Stimulated activated CD8-positive, alpha-beta memory T cell treated with anti-CD3 and anti-CD28 coated beads, Interleukin-4, amount 100 ng/mL, for 1 hour (primary cell): ENCODE measurements at places on chromosomes 7 and 10.

- no peak for DNase-seq
Measured at GRCh38 chr7:28784171-28784902, 173.8 kb downstream of the TRIL start.

DNA sequence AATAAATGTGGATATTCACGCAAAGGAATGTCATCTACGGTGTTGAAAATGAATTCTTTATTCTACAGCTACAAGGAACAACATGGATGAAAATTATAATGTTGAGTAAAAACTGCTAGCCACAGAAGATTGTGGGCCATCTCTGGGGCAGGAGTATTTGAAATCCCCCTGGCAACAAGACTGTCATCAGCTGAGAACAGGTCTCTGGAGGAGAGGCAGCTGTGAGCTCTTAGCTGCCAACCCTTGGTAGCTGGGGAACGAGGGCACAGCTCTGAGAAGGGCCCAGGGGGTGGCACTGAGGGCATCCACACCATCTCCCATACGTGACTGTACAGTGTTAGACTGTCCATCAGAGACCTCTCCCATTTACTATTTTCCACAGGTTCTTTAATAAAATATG, 340.1 kb upstream of the MGMT start:
- no peak for DNase-seq

GRCh38 chr10:128915630-128916029, 551.4 kb upstream of the MGMT start:
- DNase-seq: no peak

DNA sequence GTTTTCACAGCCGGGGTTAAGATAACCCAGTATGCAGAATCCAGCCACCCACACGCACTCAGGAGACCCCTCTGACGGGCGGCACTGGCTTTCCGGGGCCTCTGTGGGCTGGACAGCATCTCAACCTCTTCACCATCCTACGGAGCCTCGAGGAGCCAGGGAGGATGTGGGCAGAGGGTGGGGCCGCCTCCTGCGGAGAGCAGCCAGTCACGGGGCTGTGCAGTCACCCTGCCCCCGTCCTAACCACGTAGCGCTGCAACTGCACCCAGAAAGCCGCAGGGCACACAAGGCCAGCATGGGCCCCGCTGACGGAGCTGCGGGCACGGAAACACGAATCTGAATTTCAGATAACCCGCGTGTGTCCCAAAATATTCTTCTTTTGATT, 270.3 kb downstream of the ELFN1 start:
- peak; percentile 78 for DNase-seq

GRCh38 chr7:27204851-27205322, 5.0 kb upstream of the HOXA13 start:
- no peak for DNase-seq

DNA sequence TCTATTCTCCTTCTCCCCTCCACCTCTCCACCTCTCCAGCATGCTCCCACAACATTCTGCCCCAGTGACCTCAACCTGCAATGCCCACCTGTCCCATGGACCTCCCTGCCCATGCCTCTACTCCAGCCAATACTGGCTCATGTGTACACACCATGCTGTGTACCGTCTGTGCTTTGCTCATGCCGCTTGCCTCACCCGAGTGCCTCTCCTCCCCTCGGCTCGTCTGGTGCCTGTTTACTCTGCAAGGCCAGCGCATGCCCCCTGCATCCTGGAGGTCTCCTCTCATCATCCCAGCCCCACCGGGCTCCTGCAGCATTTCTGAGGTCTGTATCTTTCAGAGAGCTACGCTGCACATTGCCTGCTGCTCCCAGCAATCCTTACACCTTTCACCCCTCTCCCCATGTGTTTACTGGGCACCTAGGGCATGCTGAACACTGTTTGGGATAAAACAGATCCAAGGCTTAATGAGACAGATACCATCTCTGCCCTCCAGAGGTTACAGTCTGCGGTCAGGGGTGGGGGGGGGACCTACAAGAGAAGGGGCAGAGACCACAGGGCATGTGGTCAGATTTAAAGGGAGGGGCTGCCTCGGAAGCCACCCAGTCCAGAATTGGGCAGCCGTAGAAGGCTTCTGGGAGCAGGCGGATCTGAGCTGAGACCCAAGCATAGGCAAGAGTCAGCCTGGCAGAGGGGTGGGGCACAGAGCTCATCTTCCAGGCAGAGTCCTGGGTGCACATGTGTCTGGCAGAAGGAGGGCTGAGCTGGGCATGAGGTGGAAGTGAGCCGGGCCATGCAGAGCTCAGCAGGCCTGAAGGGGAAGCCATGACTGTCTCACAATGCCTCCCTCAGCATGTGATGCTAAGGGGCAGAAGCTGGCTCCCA, 29.6 kb upstream of the PSAP start:
- no peak for DNase-seq

DNA sequence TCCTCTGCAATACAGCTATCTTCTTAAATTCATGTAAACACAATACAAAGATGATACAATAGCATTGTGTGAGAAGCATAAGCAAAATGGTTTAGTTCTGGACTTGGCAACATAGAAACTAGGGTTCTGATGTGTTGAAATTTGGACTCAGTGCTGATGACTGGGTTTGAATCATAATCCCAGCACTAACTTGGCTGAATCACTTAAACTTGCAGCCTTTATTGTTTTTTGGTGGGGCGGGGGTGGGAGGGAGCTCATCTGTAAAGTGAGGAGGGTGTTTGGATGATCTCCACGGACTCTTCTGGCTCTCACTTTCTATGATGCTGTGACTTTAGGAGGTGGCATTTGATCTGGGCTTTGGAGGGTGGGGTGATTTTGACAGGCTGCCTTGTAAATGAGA, 158.2 kb downstream of the WNT2 start:
- no peak for DNase-seq

- DNase-seq: no peak
Measured at GRCh38 chr10:14751921-14752320, 22.8 kb downstream of the FAM107B start.

DNA sequence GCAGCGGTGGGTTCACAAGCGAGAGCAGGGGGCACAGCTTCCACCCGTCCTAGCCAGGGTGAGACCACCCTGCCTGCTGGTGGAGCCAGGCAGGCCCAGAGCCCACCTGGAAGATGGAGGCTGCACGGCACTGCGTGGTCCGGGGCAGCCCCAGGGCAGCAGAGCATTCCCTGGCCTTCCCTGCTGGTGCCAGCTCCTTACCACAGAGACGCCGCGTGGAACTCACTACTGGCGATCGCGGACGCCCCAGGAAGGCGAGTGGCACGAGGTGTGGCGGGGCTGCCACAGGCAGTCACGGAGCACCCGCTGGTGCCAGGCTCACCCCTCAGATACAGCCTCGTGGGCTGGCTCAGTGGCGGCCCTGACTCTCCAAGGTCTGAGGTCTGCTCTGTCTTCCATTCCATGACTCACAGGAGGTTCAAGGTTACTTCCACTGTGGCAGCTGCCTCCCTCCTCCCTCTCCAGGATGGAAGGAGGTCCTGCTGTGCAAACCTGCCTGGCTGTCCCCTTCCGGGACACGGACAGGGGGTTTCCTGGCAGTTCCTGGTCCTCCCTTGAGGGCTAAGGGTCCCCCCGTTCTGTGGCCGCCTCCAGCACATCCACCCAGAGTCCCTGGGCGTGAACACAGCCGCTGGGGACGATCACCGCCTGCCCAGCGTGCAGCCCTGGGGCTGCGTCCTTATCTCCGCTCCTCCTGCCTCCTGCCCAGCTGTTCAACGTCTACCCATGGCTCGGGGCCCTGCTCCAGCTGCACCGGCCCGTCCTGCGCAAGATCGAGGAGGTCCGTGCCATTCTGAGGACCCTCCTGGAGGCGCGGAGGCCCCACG, 3.1 kb downstream of the CYP2W1 start:
- no peak for DNase-seq

DNA sequence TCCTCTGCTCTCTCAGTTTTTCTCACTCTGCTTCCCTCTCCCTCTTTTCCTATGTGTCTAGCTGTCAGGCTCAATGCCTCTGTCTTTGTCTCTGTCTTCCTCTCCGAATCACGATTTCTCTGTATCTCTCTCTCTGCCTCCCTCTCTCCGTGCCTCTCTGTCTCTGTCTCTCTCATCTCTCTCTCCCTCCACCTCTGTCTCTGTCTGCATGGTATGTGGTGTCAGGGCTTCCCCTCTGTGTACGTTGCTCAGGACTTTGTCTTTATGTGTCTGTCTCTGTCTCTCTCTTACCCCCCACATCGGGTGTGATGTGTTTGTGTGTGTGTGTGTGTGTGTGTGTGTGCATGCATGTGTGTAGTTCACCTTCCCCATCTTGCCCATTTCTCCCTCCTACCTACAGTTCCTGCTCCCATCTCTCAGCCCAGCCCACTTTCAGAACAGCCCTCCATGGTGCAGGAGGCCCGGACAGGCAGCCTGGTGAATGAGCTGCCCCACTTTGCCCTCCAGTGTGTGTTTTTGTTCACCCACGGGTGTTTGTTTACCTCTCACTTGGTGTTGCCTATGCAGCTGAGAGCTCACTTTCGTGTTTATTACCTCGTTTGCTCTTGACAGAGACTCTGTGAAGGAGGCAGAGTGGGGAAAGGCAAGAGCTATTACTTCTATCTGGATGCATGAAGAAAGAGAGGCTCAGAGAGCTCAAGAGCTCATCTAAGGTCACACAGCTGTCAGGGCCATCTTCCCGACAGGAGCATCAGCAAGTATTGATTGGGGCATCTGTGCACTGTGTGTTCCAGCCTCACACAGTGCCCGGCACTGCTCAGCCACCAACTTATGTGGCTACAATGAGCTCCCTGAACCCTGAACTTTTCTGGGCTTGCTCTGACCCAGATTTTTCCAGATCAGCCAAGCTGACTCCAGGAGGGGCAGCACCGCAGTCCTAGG, 163.5 kb upstream of the ZMIZ1 start:
- no peak for DNase-seq

DNA sequence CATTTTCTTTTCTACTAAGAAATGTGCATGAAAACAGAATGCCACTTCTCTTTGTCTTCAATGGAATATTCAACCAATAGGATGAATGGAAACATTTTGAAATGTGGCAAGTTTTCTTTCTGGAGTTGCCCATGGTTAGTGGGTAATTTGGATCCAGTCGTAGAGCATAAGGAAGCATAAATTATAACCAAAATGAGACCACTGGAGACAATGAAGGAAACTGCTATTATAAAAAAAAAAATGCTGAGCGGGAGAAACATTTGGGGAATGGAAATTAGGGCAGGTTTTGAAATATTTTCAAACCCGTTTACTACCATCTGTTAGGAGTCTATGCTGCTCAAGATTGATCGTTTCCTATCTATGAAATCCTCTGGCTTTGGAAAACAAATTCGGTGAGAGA, 182.9 kb upstream of the PRKCQ start:
- no peak for DNase-seq

DNA sequence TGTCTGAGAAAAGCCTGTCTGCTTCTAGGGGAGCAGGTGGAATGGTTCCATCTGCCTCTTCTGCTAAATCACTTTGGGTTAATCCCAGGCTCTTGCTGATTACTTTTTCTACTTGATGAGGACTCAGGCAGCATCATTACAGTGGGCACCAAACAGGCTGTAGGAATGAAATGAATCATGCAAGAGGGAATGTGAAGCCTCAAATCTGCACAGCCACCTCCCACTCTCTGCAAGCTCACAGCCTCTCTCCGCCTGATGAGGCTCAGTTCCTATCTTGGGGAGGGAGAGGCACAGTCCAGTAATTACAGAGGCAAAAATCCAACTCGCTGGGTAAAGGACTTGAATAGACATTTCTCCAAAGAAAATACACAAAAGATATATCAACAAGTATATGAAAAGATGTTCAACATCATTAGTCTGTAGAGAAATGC, 34.0 kb downstream of the HSPA12A start:
- no peak for DNase-seq

- no peak for DNase-seq
Measured at GRCh38 chr7:11343818-11344413, 370.2 kb downstream of the PHF14 start.

- no peak for DNase-seq
Measured at GRCh38 chr7:73822319-73823173, 8.2 kb upstream of the CLDN4 start.

- DNase-seq: no peak
Measured at GRCh38 chr10:70378122-70378521, 4.3 kb downstream of the LRRC20 start.

DNA sequence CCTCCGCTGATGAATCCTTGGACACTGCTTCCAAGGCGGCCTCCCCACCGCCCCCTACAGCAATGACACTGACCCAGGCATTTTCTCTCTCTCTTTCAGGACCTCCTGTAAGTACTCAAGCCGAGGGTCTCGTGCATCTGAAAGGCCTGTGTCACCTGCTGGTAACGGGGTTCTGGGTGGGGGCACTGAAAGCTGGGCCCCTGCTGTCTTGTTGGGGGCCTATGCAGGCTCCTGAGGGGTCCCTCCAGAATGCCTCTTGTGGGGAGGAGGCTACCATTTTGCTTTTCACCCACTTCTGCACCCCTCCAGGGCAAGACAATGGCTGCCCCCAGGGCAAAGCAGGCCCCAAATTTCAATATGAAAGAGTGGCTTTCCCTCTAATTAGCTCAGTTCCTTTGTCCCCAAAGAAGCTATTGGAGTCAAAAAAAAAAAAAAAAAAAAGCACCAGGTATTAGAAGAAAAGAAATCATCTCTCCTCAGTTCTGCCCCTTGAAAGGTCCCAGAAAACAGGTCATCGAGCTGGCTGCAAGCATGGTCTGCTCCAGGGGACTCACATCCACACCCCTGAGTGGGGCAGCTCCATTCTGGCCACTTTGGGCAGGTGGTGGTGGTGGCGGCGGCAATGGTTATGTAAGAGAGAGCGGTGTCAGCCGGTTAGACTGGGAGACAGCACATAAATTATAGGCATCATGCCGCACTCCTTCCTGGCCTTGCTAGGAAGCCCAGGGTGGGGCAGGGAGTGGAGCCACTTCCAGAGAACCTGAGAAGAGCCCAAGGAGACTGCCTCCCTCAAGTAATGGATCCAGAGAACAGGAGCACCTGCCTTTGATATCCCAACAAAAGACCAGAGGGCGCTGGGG, 66.2 kb downstream of the COL13A1 start:
- no peak for DNase-seq

GRCh38 chr10:116674901-116675423, 54.2 kb downstream of the PNLIPRP2 start:
- DNase-seq: no peak

DNA sequence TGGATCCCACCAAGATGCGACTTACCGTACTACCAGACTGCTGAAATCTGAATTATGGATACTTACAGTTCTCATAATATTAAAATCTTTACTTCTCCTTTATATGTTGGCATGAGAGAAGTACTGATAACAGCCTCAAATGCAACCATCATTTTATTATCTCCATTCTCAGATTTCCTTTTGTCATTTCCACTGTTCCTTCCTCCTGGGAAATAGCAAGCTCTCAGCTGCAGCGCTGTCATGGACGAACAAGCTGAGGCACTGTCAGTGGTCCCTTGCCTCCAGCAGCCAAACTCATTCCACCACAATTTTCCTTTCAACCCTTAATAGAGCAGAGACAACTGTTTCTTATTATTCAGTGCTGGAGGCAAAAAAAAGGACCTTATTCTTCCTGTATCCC, 478.4 kb downstream of the ARL4A start:
- no peak for DNase-seq
